ENCODE measurements at places on chromosomes 4 and X. TPM values are rescaled to one million over a fixed set of nuclear protein-coding genes. Genes with fewer than 3 reads are reported as not detected.
A peak's percentile ranks its signal among the peaks of the same experiment; 100 is the strongest.

DNA sequence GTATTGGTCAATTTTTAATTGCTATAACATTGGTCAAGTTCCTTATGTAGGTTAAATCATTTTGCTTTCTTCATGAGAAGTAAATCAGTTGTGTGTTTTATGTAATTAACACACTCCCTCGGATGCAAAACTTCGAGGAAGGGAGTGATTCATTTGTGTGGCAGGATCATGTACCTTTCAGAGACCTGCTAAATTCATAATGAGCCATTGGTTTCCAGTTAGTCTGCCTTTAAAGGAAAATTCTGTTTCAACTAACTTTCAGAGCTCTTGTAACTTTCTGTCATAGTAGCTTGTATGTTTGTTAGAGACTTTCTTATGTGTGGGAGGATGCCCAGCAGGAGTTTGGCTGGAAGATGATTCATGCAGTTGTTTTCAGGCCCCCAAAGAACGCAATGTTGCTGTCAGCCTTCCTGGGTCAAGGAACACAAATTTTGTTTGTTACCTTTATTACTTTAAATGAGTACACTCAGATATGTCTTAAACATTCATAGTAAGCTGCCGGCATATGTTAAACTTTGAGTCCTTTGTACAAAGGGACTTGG is 72.1 kb downstream of the GPR101 start:
- H3K36me3 ChIP-seq: no peaks in the 10 kb centered on the region
- no peak overlapping the region for H3K27ac ChIP-seq
- no peak for DNase-seq
- no peaks in the 10 kb centered on the region for H3K27me3 ChIP-seq
- H3K4me1 ChIP-seq: no peaks in the 10 kb centered on the region
- H3K4me3 ChIP-seq: no peak overlapping the region

GRCh38 chrX:17606231-17606630 is 131.1 kb upstream of the SCML1 start:
- no peak overlapping the region for H3K27ac ChIP-seq
- H3K4me1 ChIP-seq: peaks cover 2% of the 10 kb centered on the region
- no peak for DNase-seq
- no peaks in the 10 kb centered on the region for H3K27me3 ChIP-seq
- H3K4me3 ChIP-seq: no peak overlapping the region
- H3K36me3 ChIP-seq: no peaks in the 10 kb centered on the region

Gene CLGN
- 8.2 TPM for total RNA-seq

DNA sequence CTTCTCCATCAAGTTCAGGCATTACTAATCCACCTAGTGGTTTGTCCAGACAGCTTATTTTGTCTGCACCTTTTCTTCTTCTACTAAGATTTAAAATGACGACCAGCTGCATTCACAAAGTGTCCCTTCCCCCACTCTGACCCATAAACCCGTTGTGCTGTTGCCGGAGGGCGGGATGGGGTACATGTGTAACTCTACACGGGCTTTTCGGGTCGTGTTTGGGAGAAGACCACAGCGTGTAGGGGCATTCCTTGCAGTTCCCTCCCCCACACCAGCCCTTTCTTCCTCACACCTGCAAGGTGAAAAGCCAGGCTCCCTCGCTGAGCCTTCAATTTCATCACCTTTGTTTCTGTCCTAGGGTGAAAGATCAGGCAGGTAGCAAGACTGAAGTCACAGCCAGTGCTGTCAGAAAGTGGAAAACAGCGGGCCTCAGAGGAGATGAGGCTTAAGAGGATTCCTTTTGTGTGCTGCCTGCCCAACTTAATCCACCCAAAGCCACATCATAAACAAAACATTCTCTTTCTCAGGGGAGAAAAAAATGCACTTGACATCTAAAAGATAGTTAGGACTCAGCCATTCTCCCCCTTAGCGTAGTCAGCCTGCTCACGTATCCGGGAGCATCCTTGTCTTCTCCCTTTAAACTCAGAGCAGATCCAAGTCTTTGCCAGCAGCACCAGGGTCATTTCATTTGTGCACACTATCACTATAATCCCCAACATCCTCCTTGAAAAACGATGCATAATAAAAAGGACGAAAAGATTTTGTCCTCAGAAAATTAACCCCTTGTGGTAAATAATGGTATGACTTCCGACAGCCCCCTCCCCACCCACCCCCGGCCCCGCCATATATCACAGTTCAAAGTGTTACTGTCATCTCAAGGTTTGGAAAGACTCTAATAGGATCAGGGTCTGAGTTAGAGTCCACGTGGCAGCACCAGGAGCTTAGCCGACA is 599.0 kb downstream of the RAB28 start:
- H3K27me3 ChIP-seq: no peaks in the 10 kb centered on the region
- no peak overlapping the region for H3K27ac ChIP-seq
- H3K36me3 ChIP-seq: no peaks in the 10 kb centered on the region

GRCh38 chrX:39756086-39756883 is 341.5 kb downstream of the BCOR start:
- peaks cover 25% of the 10 kb centered on the region for H3K4me1 ChIP-seq
- no peak for DNase-seq
- H3K27ac ChIP-seq: no peak overlapping the region
- no peaks in the 10 kb centered on the region for H3K36me3 ChIP-seq
- H3K27me3 ChIP-seq: no peaks in the 10 kb centered on the region

DNA sequence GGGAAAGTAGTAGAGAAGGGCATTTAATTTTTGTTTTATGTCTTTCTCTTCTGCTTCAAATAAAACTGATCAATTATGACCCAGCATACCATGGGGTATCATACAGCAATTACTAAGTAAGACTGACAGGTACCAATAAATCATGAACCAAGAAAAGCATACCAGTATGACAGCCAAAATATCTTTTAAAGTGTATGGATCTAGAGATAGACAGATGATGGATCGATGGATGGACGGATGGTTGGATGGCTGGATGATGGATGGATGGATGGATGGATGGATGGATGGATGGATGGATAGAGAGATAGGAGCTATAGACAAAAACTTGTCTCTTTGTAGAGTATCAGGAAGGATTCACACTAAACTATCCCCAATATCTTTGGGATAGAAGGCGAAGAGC is 1.4 kb downstream of the DDX60L start:
- H3K4me1 ChIP-seq: peaks cover 7% of the 10 kb centered on the region
- no peak overlapping the region for H3K27ac ChIP-seq
- no peak overlapping the region for H3K4me3 ChIP-seq
- H3K36me3 ChIP-seq: no peaks in the 10 kb centered on the region
- DNase-seq: no peak

- peaks cover 3% of the 10 kb centered on the region for H3K4me1 ChIP-seq
- no peaks in the 10 kb centered on the region for H3K27me3 ChIP-seq
These were observed 44.4 kb downstream of the METTL14 start for GRCh38 chr4:118729287-118730286.

GRCh38 chr4:158812133-158812532 is 43.3 kb downstream of the FNIP2 start:
- H3K4me3 ChIP-seq: no peak overlapping the region
- peak overlapping the region; percentile 46 for H3K27ac ChIP-seq

DNA sequence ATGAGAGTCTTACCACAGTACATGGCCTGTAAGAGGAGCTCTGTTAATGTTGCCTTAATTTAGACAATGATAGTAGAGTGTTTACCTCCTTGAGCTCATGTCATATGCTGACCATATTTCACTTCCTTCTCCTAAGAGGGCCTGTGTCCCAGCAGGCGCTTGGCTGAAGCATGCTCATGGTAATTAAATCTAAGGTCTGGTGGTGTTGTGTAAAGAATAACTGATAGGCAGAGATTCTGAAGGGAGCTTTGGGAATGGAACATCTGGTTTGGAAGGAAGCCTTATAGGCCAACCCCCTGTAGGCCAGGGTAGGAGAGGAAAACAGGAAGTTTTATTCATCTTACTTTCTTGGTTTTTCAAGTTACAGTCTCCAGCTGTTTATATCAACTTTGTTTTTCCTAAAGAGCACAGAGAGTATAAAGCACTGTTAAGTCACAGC is 300.2 kb downstream of the USP46 start:
- H3K4me1 ChIP-seq: no peaks in the 10 kb centered on the region
- no peaks in the 10 kb centered on the region for H3K36me3 ChIP-seq
- H3K27ac ChIP-seq: no peak overlapping the region
- no peaks in the 10 kb centered on the region for H3K27me3 ChIP-seq

- peak overlapping the region; percentile 78 for H3K27ac ChIP-seq
- no peaks in the 10 kb centered on the region for H3K27me3 ChIP-seq
- no peak for DNase-seq
- no peak overlapping the region for H3K4me3 ChIP-seq
- H3K36me3 ChIP-seq: peaks cover 2% of the 10 kb centered on the region
- peaks cover 26% of the 10 kb centered on the region for H3K4me1 ChIP-seq
These were observed 23.8 kb upstream of the CYP4V2 start for GRCh38 chr4:186167605-186168004.

Gene HPGD
- 113 TPM for total RNA-seq

Gene CLDN2
- 19.7 TPM for total RNA-seq

DNA sequence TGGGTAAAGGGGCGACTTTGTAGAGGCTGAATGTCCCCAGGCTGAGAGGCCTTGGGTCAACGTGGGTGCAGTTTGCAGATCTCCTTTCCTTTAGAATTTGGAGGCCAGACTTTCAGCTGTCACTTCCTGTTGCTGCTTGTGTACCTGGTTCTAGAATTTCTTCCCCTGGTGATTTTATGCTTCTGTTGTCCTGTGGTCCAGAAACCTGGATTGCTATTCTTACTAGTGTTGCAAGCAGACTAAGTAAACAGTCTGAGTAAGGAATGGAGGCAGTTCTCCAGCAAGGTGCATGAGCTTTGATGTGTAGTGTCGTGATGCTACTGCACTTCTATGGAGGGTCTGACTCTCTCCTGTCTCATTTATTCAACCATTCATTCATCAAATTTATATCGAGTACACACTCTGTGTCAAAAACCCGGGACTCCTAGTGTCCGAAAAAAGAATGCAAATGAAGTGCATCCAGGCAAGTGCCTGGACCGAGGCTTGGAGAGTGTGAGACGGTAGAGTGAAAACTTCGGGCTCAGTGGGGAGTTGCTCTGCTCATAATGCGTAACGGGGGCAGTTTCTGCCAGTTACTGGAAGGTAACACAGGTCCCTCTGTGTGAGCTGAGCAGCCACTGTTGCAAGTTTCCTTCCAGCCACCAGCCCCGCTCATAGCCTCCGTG is 83.3 kb downstream of the SORCS2 start:
- no peaks in the 10 kb centered on the region for H3K27me3 ChIP-seq
- H3K4me1 ChIP-seq: no peaks in the 10 kb centered on the region
- no peak overlapping the region for H3K27ac ChIP-seq
- H3K36me3 ChIP-seq: no peaks in the 10 kb centered on the region
- no peak overlapping the region for H3K4me3 ChIP-seq

GRCh38 chrX:632366-633042 is 1.9 kb downstream of the SHOX start:
- H3K27me3 ChIP-seq: peaks cover 10% of the 10 kb centered on the region
- no peak overlapping the region for H3K27ac ChIP-seq
- no peak overlapping the region for H3K4me3 ChIP-seq
- no peaks in the 10 kb centered on the region for H3K36me3 ChIP-seq
- DNase-seq: no peak

DNA sequence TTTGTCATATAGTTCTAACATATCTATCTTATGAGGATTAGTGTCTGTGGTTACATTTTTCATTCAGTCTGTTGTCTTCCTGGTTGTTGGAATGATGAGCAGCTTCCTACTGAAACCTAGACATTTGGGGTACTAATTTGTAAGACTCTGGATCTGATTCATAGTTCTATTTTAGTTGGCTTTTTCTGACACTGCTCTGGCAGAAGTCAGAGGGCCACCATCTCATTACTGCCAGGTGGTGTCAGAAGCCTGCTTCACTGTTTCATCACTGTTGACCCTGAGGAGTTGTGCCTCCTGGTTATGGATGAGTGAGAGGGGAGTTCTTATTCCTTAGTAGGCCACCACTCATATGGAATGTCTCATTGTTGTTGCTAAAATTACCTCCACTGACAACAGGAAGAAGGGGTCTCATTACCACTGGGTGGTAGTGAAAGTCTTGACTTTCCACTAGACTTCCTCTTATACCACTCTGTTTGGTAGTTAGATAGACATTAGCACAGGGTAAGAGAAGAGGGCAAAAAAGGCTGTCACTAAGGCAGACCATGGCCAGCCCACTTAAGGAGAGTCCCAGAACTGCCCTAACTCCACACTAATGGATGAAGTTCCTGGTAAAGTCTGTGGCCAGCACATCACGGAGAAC is 395.2 kb downstream of the SPOCK3 start:
- no peak for DNase-seq
- no peaks in the 10 kb centered on the region for H3K27me3 ChIP-seq
- no peaks in the 10 kb centered on the region for H3K36me3 ChIP-seq
- no peaks in the 10 kb centered on the region for H3K4me1 ChIP-seq

- H3K4me1 ChIP-seq: no peaks in the 10 kb centered on the region
- H3K27ac ChIP-seq: no peak overlapping the region
- no peaks in the 10 kb centered on the region for H3K36me3 ChIP-seq
- no peaks in the 10 kb centered on the region for H3K27me3 ChIP-seq
- no peak for DNase-seq
- H3K4me3 ChIP-seq: no peak overlapping the region
These were observed 98.1 kb upstream of the VCX3B start for GRCh38 chrX:8366481-8366880.

- H3K4me3 ChIP-seq: no peak overlapping the region
- no peak overlapping the region for H3K27ac ChIP-seq
- H3K27me3 ChIP-seq: peaks cover 22% of the 10 kb centered on the region
These were observed 7.6 kb downstream of the NKX6-1 start for GRCh38 chr4:84491481-84491880.

DNA sequence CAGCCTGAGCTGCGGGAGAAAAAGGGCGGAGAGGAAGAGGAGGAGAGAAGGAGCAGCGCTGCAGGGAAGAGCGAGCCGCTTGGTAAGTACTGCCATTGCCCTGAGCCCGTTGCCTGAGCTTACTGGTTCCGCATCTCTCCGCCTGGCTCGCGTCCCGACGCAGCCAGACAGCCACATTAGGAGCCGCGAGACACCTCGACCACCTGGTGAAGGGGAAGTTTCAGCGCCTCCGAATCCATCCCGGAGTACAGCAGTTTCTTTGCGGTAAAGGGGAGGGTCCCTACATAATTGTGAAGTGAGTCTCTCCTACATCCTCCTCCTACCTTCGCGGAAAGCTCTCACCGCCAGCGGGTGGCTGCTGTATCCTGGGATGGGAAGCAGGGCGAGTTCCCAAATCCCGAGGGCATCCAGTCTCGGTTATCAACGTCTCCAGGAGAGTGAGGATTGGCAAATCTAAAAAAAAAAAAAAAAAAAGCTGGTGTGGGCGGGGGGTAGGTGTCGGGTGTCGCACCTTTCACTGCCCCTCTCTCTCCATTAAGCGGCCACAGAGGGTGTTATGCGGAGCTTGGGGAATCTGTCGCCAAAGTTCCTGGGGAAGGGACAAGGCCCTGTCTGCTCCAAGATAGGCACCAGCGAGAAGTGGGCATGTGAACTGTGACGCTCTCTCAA is 7.9 kb downstream of the TBX22 start:
- no peaks in the 10 kb centered on the region for H3K27me3 ChIP-seq
- no peaks in the 10 kb centered on the region for H3K36me3 ChIP-seq
- no peak overlapping the region for H3K27ac ChIP-seq
